8988T (cell line): ENCODE measurements at places on chromosomes 4 and X.

- no peak for DNase-seq
These were observed 39.0 kb upstream of the ALG13 start for GRCh38 chrX:111641969-111642368.

DNA sequence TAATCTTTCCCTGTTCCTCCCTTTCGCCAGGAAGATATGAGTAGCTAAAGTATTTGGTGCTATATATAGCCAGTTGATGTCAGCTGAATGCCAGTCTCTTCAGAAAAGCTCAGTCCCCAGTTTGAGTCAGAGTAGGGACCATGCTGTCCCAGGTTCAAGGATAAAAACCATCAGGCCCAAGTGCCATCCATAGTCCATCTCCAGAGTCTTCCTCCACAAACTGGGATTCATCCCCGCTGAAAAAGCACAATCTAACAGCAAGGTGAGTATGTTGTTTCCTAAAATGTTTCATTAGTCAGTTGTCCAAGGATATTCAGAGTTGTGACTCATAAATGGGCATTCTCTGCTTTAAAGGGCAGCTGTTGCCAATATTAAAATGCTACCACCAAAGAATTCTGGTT is at the start of gene MYOZ2:
Gene MYOZ2 (plus strand): TSS at position 112 of the 401 bp plus-strand sequence. CDS start 694 bp downstream, outside the sequence.
- no peak for DNase-seq

- peak; percentile 79 for DNase-seq
These were observed 751 bp upstream of the RGS12 start for GRCh38 chr4:3291969-3292570.

DNA sequence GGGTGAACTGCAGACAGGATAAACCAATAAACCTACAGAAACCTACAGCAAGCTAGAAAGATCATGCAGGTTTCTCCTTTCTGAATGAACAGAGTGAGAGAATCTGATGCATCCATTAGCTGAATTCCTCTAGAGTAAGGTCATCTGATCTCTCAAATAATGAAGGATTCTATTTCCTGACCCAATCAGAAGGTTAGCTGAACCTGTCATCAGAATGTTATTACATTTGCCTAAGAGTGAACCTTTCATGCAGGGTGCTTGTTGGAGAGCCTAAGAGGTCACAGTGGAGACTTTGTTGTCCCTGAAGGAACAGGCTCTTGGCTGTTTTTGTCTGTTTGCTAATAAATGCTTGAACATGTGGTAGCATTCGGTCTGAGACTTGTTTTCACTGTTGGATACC is 24.0 kb downstream of the MEPE start:
- DNase-seq = no peak

DNA sequence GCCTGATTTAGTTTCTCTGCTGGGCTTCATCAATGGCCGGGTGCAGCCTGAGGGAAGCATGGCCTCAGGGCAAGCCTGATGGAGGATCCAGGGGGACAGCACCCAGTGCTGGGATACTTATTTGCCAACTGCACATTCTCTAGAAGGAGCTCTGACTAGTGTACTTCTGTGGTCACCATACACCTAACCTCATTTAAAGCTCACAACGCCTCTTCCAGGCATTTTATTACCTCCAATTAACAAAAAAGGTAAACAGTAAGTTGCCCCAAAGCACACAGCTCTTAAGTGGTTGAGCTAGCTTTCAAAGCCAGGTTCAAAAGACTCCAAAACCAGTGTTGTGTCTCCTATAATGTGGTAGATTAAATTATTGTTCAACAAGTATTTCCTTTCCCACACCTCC is 26.8 kb upstream of the ATXN3L start:
- no peak for DNase-seq

DNA sequence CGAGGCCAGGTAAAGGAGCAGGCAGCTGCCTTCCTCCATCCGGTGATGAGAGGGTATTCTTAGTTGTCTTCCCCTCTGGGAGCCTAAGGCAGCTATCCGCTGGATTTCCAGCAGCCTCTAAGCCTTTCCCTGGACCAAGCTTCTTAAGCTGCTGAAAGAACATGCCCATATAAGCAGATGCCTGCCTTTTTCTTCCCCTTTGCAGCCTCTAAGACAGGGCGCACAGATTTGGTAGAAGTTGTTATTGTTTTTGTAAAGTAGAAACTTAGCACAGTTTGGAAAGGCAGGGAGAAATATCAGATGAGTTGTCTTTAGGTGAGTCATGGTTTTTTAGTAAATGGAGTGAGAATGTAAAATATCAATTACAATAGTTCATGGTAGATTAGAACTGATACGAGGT is 210.8 kb downstream of the ARHGAP10 start:
- no peak for DNase-seq

- DNase-seq = no peak
These were observed 56.2 kb downstream of the PPA2 start for GRCh38 chr4:105417624-105418023.

GRCh38 chr4:1255151-1255550 is 6.2 kb upstream of the CTBP1 start:
- DNase-seq = no peak

DNA sequence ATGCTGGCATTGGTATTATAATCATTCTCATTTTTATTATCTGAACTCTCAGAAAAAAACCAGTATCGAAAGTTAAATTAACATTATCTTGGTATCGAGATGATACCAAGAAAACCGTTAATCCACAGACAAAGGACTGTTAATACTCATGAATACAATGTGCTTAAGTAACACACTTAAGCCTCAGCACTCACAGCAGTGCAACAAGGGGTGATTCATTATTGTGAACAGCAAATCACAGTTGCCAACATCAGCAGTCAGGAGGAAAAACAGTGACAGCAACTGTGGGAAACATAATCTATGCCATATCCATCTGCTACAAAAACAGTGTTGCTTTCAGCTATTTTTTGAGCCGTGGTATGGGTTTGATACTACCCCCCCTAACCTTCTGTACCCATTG is 210.9 kb upstream of the ATOH1 start:
- DNase-seq = no peak

DNA sequence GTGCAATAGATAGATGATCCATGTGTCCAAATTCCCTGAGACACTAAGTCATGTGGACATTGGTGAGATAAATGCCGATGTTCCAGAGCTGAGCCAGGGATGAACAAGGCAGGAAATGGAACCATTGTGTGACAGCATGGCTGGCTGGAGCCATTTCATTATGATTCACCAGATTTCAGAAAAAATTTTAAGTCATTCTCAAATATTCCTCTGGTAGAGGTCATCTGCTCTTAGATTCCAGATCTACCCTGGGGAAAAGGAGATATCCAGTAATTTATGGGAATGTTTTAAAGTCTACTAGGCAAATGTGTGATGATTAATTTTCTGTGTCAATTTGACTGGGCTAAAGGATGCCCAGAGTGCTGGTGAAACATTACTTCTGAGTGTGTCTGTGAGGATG is 287.3 kb downstream of the STK32B start:
- no peak for DNase-seq

DNA sequence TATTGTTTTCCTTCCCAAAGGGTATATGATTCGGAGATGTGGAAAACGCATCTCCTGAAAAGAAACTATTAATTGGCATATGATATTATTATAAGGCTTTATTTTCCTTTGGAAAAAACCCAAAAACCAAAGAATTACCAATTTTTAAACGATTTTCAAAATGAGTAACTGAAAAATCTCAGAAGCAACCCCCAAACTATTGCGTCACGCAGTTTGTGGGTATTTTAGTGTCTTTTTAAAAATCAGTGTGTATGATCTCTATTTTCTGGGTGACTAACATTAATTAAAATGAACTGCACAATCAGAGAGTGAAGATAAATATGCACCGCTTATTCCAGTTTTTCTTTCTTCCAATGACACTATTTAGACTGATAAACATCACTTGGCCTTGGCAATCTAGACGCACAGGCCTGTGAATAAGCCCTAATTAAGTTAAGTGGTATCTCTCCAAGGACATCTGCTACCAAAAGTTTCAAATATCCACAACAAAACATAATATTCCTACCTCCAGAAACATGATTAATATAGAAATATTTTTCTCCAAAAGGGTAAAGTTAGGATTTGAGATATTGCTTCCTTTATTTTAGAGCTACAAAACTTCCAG is 511.5 kb upstream of the FAM241A start:
- no peak for DNase-seq

DNA sequence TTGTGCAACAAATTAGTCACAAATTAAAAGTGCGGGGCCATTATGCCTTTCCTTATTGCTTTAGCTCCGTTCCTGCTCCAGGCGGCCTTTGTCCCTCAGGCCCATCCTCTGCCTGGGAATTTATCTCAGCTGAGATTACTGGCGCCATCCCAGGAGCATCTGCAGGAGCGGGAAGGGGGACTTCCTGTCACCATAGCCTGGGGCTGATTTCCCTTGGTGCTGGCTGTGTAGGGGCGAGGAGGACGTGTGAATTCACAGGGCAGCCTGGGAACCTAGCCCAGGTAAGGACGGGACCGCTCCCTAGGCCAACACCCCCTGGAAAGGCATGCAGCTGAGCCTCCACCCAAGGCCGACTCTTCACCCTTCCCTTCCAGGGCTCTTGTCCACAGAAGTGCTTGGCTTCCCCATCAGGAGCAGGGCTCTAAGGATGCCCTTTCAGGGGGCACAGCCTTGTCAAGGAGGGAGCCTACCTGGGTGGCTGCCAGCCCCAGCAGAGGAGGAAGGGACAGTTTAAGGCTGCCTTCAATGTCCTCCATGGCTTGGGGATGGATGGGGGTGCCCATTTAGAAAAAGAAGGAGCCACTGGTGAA is 72.6 kb upstream of the NKX1-1 start:
- DNase-seq = peak; percentile 6

- DNase-seq = no peak
These were observed 94.5 kb downstream of the DHX15 start for GRCh38 chr4:24489870-24490269.

DNA sequence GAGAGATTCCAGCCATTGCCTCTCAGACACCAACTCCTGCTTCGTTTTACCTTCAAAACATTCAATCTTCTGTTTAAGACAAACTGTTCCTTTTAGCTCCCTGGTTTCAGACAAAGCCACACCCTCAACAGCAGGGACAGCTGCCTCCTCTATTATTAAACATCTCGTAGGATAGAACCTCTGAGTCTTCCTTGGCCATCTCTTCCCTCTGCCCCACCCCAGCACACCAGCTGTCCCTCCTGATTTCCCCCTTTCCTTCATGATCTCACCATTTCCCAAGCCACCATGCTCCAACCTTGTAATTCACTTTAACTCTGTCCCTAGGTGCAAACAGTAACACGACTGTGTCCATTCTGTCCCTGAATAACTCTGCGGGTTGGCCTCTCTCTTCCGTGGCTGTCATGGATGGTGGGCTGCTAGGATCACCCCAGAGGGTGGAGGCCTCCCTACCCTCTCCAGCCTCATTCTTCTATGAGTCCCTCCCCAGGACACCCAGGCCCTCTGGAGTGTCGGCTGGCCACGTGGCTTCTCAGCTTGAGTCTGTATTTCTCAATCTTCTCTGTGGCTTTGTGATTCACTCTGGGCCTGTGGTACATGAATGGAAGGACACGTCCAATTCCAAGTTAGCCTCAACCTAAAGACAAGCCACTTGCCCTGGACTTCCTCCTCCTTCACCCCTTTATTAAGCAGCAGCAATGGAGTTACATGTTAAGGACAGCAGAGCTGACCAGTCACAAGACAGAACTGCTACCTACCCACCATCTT is 349.9 kb downstream of the FBXW7 start:
- DNase-seq = no peak

GRCh38 chr4:78200949-78201348 is 143.8 kb downstream of the FRAS1 start:
- DNase-seq = no peak

- DNase-seq = no peak
These were observed 6.8 kb downstream of the PLA2G12A start for GRCh38 chr4:109723110-109723509.

DNA sequence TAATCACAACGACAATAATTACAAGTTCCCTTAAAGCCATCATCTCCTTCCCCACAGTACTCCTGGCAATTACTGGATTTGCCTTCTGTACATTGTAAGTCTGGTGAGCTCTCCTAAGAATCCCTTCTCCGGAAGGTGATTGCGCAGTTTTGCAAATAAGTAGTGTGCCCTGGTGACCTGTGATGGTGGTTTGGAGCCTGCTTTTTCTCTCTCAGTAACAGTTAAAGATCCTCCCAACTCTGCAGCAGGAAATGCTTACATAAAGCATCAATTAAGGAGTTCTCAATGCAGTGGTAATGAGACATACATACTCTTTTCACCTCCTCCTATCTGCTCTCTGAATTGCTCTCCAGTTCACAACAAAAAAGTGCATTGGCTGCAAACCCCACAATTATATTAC is 159.7 kb downstream of the SH2D1A start:
- no peak for DNase-seq

GRCh38 chr4:76300012-76300411 is 6.5 kb upstream of the STBD1 start:
- no peak for DNase-seq

DNA sequence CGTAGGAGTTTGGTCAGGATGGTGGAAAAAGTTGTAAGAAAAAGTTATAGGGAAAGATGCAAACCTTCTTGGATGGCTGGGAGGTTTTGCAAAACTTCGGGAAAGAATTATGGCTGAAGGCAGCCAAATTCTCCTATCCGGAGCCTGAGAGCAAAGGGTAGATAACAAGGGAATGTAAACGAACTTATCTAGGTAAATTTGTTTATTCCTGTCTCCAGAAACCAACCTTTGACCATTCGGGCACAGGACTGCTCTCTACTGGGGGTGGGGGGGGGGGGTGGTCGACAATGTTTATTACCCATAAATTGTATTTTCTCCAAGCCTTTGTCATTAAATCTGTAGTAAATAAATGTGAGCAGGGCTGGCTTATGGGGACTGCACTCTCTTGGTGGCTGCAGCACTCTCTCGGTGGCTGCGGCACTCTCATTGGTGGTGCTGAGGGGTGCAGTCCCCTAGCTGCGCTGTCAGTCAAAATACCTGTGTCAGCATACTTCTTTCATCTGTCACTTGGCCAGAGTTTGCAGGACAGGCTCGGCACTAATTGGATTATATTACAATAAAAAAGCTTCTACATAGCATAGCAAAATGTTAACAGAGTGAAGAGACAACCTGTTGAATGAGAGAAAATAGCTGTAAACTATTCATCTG is 827.8 kb downstream of the SH3BGRL start:
- DNase-seq = no peak

DNA sequence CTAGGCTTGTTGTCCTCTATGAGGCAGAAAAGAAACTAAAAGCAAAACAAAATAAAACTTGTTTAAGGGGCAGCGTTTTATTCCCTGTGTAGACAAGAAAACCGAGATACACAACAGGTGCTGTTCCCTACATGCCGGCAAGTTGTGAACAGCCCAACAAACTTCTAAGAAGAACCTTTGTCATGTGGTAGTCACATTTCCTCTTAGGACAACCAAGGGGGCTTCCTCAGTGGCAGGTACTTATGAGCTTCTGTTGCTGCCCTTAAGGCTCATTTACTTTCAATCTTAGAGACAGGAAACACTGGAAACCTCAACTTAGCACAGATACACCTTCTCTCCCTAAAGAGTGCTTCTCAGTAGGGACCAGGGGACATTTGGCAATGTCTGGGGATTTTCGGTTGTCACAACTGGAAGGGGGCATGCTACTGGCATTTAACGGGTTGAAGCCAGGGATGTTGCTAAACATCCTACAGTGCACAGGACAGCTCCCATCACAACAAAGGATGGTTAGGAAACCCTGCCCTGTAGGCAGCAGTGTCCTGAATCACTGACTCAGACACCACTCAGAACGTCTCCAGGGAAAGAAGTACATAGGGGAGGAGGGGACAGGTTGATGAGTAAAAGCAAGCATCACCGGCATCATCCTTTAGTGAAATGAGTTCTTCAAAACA is 111.0 kb downstream of the ASB9 start:
- no peak for DNase-seq
